ENCODE measurements at places on chromosomes 1 and 21. TPM values are rescaled to one million over a fixed set of nuclear protein-coding genes. Genes with fewer than 3 reads are reported as not detected.

The LRRC71 gene
- 0.56 TPM for total RNA-seq

The NUP210L gene
- total RNA-seq = 0.28 TPM

The SV2A gene
- total RNA-seq = 8.7 TPM

The TRIM62 gene
- 1.5 TPM for total RNA-seq

The TLR5 gene
- total RNA-seq = 0.28 TPM

The PCNX2 gene
- 40.0 TPM for total RNA-seq

The OR14I1 gene
- not detected for total RNA-seq

The FCGR2B gene
- not detected for total RNA-seq

The ERICH3 gene
- total RNA-seq = not detected

The RGS7 gene
- 2.7 TPM for total RNA-seq

The NGF gene
- 16.9 TPM for total RNA-seq

The RHCE gene
- total RNA-seq = 1.2 TPM

The NOS1AP gene
- under 0.01 TPM for total RNA-seq

The APOBEC4 gene
- not detected for total RNA-seq

The PCBP3 gene
- 6.2 TPM for total RNA-seq

The NEGR1 gene
- total RNA-seq = 13.8 TPM

The ADAMTSL4 gene
- 4.2 TPM for total RNA-seq

The SPATA46 gene
- total RNA-seq = not detected

The TMCC2 gene
- 2.3 TPM for total RNA-seq

The GUCA2A gene
- total RNA-seq = not detected

The KCNJ9 gene
- total RNA-seq = not detected

The MATN1 gene
- total RNA-seq = 0.28 TPM

The BARHL2 gene
- not detected for total RNA-seq

The SAMD13 gene
- 0.77 TPM for total RNA-seq

The B4GALT3 gene
- total RNA-seq = 27.9 TPM

The SLC35D1 gene
- total RNA-seq = 15.5 TPM

The LYPD8 gene
- not detected for total RNA-seq

The AXDND1 gene
- total RNA-seq = 1.1 TPM

The PYGO2 gene
- 7.7 TPM for total RNA-seq

The CELA3A gene
- not detected for total RNA-seq

The ATF3 gene
- 14.9 TPM for total RNA-seq

The PLA2G2C gene
- total RNA-seq = not detected

The CATSPERE gene
- 1.7 TPM for total RNA-seq

The RNU1-4 gene
- under 0.01 TPM for total RNA-seq

The MYOM3 gene
- under 0.01 TPM for total RNA-seq

The JTB gene
- 183 TPM for total RNA-seq

The FAM72B gene
- 0.28 TPM for total RNA-seq

The PALMD gene
- 31.9 TPM for total RNA-seq

The IQCC gene
- 1.7 TPM for total RNA-seq

The DENND2C gene
- 3.7 TPM for total RNA-seq

The NBPF6 gene
- not detected for total RNA-seq

The NBPF1 gene
- total RNA-seq = 19.4 TPM

The ADCY10 gene
- total RNA-seq = 0.19 TPM

The OR2T11 gene
- total RNA-seq = not detected

The ANKRD45 gene
- total RNA-seq = 0.28 TPM

The S100B gene
- 0.28 TPM for total RNA-seq

The FMO4 gene
- total RNA-seq = 0.96 TPM

The USH2A gene
- not detected for total RNA-seq

The GPR3 gene
- 0.56 TPM for total RNA-seq

The WNT3A gene
- not detected for total RNA-seq

The ADAM30 gene
- not detected for total RNA-seq
